Jurkat, Clone E6-1 (cell line): ENCODE measurements at places on chromosomes 1 and 21.

DNA sequence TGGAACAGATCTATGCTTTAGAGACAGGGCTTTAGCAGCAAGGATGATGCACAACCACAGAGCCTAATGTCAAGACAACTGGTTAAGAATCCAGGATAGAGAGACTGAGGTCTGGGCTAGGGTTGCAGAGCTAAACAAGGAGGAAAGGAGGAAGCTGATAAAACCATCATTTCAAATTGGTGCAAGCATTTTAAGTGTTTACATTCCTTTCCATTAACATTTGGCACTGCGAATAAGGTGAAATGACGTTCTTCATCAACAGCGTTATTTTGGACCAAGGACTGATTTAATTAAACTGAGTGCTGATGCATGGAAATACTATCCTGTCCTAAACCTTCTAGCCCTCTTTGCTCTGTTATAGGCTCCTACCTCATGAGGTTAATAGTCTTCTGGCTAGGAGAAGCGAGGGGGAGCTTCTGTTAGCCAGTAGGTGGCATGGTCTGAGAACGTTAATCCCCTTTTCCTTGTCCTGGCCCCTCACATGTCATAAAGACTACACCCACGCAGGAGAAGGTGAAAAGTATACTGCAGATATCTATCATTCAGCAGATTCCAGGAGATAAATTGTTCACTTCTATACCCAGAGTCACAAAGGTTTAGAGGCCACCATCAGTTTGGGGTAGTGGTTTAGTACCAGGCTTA lies 7.6 kb upstream of the C1orf21 start:
- no peak for DNase-seq

GRCh38 chr1:245671349-245671748 lies 516.6 kb downstream of the KIF26B start:
- no peak for DNase-seq

DNA sequence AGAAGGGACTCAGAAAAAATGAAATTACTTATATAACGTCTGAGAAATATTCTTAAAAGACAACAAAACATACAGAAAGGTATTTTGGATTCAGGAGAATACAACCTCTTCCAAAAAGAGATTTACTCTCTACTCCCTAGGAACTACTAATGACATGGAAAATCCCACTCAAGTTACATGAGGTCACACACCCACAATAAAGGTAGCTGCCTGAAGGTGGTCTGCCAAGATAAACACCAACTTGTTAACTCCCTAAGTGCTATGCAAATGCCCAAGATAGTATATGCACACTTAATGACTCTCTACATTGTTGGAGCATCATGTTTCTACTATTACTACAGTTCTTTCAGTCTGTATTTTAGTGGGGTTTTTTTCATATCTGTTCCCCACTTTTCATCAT lies 26.5 kb downstream of the RERE start:
- DNase-seq: no peak

DNA sequence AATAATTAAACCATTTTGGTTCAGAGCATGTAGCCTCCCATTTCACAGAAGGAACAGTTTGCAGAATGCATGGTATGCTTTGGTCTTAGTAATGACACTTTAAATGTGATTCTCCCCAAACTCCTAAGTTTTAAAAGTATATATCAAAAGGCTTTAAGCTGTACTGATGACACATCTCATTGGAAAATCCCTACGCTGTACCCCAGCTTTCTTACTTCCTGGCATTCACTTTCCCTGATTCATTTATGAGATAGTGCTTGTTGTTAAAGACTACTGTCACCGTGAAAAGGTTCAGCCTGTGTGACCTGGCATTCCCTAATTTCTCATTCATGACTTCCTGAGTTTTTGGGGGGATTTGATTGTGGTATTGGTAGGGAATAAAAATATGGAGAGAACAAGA lies 53.4 kb downstream of the MPZL1 start:
- DNase-seq: no peak

- DNase-seq: no peak
Observed at GRCh38 chr1:164755690-164756089, 196.7 kb downstream of the PBX1 start.

- no peak for DNase-seq
Observed at GRCh38 chr1:163596541-163597258, 274.9 kb downstream of the NUF2 start.

DNA sequence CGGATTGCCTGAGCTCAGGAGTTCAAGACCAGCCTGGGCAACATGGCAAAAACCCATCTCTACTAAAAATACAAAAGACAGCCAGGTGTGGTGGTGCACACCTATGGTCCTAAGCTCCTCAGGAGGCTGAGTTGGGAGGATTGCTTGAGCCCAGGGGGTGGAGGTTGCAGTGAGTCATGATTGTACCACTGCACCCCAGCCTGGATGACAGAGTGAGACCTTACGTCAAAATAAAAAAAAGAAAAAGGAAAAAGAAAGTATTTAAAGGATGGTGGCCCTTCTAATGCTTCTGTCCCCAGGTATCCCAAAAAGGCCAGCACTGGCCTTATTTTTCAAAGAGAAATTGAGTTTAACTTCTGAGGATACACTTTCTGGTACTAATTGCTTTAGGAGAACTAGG lies 1.7 kb downstream of the IKBKE start:
- DNase-seq: no peak

DNA sequence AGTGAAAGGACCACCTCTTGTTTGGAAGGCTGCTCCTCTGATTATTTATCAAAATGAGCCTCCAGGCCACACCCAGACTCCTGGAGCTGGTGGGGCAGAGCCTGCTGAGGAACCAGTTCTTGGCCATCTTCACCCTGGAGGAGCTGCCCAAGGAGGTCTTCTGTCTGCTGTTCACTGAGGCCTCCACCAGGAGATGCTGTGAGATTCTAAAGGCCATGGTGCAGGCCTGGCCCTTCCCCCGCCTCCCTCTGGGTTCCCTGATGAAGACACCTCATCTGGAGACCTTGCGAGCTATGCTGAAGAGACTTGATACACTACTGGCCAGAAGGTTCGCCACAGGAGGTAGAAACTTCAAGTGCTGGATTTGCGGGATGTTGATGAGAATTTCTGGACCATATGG lies 61.7 kb upstream of the GJA8 start:
- DNase-seq: no peak

DNA sequence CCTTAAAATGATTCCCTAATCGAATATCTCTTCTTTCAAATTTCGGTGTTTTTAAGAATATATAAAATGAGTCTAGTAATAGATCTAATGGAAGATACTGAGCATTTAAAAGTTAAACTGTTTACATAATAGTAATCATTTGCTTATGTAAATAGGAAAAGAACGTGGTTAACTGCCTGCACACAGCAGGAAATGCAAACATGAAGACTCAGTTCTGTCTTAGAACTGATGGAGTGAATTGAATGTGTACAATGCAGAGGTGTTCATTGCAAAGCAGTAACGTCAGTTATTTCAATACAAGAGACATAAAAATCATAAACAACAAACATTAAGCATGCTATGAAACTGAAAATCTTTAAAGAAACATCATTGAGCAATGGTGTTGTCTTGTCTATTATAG lies 359.4 kb upstream of the ADAMTS5 start:
- no peak for DNase-seq
